ENCODE measurements at places on chromosomes 11 and 22.

- no peak for DNase-seq
Measured at GRCh38 chr11:109329716-109330115, 92.3 kb upstream of the C11orf87 start.

DNA sequence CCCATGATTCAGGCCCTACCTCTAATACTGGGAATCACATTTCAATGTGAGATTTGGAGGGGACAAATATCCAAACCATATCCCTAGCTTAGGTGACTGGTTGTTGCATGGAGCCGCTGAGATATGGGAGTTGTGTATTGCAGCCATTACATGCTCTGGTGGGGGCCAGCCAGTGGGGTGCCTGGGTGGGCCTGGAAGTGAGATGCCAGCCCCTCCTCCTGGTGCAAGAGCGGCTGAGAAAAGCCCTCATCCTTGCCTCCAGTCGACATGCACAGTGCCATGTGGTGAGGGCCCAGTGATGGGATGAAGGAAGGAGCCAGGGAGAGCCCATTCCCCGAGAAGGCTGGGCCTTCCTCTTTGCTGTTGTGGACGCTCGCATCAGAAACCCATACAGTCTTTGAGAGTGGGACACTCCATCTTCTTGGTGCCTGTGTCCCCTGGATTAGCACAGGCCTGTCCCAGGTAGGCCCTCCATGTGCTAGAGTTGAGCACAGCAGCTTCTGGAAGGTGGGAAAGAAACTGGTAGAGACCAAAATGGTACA is 1043.0 kb downstream of the TBC1D22A start:
- no peak for DNase-seq

DNA sequence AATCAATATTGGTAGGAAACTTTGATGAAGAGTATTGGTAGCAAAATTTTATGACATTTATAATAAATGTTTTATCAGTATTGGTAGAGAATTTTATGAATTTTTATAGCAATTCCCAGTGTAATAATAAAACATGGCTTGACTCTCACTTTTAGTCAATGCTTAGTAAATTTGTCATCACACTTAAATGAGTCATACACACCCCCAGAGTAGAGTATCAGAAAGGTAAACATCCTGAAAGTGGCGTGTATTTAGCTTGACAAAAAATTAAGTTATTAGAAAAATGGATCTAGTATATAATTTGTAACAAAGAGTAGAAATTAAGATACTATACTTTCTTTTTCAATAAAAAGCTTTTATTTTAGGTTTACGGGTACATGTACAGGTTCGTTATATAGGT is 2.6 kb downstream of the MS4A3 start:
- DNase-seq = no peak

DNA sequence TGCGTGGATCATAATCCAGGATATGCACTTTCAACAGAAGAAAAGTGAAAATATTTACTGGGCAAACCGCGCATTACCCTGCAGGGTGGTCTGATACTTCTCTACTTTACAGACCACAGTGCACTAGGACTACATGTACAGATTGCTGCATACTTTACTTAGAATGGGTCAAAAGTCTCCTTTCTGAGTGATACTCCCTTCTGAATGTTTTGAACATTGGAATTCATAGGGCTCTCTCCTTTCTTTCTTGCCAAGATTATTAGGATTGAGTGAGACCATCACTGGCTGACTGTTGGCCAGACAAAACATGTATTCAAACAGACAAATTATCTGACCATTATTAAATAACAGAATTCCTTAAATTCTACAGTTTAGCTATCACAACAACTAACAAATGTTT is 6.6 kb upstream of the FIBIN start:
- DNase-seq = no peak

GRCh38 chr11:13238879-13239514 is 38.6 kb upstream of the BMAL1 start:
- DNase-seq = peak; percentile 26

DNA sequence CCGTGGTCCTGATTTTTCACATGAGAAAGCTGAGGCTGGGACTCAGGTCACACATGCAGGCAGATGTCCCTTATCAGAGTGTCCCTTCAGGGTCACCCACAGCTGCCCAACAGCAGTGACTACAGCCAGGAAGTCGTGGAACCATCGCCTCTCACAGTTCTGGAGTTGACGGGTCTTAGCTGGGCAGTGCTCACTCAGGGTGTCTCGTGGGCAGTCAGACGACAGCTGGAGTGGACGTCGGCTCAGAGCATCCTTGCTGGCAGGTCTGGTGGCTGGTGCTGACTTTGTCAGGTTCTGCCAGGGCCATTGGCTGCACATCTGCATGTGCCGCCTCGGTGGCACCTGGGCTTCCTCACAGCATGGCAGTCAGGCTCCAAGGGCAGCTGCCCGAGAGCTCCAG is 35.6 kb upstream of the TH start:
- no peak for DNase-seq

DNA sequence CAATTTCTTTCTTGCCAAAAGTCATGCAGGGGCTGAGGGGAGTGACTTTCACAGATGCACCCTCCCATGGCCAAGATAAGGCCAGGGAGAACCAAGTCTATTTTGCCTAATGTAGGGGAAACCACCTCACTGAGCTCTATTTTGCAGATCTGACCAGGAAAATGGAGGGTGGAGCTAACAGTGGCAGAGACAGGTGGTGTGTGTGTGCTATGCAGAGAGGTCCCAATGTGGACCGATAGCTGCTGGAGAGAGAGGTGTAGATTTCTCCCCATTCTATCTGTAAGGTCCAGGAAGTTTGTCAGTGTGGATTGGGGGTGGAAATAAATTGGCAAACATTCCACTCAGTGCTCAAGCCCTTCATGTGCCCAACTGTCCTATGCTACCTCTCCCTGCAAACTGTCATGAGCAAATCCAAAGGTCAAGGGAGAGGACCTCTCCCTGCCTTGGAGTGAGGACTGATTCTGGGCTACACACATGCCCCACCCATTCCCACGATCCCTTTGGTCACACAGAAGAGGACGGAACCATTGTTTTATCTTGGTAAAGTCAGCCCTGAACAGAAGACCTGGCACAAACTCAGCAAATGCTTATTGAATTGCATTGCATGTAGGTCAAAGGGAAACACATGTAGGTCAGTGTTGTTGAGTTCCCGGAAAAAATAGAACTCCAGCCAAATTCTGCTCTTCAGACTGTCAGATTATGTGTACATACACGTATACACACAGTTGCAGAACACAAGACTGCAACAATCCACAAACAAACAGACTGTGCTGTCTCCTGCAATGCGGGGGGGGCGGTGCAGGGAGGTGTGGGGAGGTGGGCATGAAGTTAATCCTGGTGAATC is 65.9 kb downstream of the C11orf58 start:
- DNase-seq = no peak

- no peak for DNase-seq
Measured at GRCh38 chr11:77793972-77794371, 26.6 kb downstream of the RSF1 start.

DNA sequence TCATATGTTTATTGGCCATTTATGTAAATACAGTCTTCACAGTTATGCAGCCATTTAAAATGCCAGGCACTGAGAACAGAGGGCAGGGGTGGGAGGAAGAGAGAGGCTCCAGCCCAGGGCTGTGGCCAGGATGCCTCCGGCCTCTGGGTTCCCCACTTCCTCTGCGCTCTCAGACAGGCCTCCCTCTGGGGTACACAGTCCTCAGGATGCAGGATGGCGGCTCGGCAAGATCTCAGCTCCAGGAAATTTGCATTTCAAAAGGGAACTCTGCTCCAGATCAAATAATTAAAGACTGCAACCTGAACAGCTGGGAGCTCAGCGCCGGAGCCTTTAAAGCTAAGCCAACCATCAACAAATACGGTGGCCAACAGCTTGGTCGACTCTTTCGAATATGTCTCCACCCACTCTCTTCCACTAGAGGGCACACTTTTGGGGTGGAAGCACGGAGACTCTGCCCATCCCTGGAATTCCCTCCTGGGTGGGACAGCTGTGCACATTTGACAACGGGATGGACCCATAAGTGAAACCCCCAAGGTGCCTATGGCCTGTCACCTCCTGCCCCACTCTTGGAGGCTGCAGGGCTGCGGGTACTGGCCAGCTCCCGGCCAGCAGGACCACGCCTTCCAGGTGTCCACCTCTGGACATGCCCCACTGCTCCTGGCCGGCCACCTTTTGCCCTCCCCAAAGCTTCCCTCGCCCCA is 1044.7 kb downstream of the BRD1 start:
- no peak for DNase-seq

- no peak for DNase-seq
Measured at GRCh38 chr11:45289369-45289768, 3.2 kb upstream of the SYT13 start.

DNA sequence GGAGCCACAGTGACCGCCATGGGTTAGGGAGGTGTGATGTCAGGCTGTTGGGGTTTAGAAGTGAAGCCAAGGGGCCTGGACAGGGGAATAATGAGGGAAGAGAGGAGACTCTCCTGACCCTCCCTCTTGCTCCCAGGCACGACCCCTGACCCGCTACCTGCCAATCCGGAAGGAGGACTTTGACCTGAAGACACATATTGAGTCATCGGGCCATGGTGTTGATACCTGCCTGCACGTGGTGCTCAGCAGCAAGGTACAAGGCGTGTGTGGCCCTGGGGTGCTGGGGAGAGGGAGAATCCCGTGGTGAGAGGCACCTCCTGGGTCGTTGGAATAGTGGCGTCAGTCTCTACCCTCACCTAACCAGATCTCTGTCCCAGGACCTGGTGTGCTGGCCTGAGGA is 29.5 kb downstream of the TREH start:
- no peak for DNase-seq

- DNase-seq = no peak
Measured at GRCh38 chr11:130504317-130504716, 55.9 kb downstream of the ADAMTS15 start.

GRCh38 chr22:28864878-28865596 is 18.3 kb upstream of the ZNRF3 start:
- DNase-seq = no peak

DNA sequence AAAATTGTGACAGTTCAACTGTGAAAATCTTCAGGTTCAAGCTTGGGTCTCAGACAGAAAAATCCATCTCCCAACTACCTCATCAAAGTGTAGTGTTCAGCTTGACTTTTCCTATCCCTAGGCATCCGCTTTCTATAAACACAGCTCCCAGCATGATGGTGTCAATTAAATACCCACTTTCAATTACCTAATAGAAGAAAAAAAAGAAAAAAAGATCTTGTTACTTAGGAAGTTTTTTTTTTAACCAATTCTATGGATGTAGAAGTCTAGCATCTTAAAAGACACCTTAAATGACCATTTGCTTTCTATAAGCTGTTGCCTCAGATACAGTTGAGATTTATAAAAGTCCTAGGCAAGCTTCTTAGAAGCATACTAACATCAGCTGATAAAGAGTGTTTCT is 244.1 kb upstream of the MTNR1B start:
- DNase-seq = no peak

DNA sequence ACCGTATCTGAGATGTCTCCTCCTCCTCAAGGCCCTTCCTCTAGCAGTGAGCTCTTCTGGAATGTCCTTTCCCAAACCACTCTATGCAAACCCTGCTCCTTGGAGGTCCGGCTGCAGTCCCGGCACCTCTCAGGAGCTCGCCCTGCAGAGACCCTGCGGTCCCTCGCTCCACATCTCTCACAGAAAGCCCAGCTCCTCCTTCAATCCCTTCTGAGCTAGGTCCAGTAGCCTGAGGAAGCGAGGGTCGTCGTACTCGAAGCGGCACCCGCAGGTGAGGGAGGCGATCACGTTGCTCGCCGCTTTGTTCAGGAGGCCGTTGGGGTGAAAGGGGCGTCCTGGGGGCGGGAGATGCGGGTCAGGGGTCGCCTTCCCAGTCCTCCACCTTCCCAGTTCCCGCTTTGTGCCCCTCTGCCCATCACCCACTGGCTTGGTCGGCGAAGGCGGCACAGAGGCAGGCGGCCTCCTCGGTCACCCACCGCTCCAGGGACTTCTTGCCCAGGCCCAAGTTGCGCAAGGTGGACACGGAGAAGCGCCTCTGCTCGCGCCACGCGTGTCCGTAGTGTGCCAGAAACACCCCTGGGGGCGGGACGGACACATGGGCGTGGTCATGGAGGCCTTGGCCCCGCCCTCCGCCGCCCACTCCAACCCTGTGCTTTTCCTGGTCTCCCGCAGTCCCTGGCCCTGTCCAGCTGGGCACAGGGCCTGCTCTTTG is 21.5 kb upstream of the CYP2D6 start:
- DNase-seq = no peak

GRCh38 chr11:17266781-17267180 is 9.8 kb upstream of the NUCB2 start:
- DNase-seq = no peak
